Effector CD8-positive, alpha-beta T cell (primary cell): ENCODE measurements at places on chromosomes 3 and 15.

DNA sequence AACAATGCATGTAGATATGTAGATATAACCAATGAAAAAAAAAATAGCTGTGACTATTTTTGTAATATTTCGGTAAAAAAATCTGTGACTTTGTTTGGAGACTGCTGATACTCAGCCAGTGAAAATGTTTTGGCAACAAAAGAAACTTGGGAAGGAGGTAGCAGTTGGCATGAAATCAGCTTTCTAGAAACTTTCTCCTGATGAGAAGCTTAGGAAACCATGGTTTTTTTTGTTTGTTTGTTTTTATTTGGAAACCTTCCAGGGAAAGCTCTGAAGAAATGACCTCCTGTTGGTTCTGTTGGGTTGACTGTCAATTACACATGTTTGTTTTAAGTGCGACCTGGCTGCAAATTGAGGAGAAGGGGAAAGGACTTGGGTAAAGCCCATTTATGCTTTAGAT, 445.9 kb downstream of the UNC13C start:
- DNase-seq = no peak

- no peak for DNase-seq
Observed at GRCh38 chr3:42651248-42652091, 2.0 kb upstream of the ZBTB47 start.

GRCh38 chr3:8665407-8665896, 20.9 kb upstream of the SSUH2 start:
- no peak for DNase-seq

DNA sequence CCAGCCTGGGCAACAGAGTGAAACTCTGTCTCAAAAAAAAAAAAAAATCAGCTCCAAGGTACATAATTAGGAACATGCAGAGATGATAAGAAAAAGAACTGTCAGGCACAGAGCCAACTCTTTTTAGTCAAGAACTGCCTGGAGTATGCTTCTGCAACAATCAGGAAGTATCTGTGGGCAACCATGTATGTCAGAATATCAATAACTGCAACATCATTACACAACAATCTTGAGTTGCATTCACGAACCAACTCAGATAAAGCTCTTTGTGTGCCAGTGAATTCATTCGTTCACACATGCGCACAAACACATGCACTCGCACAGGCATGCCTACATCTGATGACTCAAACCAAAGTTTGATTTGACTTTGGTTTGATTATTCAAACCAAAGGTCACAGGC, 32.1 kb downstream of the EFHB start:
- DNase-seq = no peak

DNA sequence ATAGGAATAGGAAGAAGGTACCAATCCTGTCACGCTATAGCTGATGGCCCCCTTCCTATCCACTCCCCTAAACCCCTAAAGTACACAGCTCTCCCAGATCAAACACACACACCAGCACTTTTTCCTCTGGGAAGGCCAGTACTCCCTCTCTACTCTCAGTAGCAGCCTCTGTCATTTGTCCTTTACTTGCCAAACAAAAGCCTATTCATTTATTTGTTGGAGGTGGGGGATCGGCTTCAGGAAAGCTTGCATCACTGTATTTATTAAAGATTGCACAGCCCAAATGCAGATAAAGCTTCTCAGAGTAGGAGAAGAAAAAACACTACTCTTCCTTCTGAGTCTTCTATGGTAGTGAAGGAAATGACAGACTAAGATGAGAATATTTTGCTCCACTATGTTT, 429.7 kb upstream of the RASGRP1 start:
- no peak for DNase-seq
